ENCODE measurements at places on chromosomes 3 and 15.

DNA sequence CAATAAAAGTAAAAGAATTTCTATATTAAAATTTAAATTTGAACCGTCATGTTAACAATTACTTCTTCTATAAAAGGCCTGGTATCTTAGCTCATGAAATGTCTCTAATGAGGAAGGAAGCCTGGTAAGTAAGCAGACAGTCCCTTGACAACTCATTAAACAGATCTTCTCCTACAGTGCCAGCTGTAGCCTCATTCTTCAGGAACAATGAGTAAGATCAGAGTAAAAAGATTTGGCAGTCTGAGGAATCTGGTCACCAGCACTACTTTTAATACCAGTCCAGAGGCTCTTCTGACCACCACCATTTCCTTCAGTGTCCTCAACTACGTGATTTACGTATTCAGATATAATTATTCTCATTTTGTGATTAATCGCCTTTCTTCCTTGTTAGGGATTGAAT is 955.0 kb upstream of the ALCAM start:
- no peak for DNase-seq

GRCh38 chr15:60414016-60414682 is 16.4 kb upstream of the ANXA2 start:
- DNase-seq, result no peak

DNA sequence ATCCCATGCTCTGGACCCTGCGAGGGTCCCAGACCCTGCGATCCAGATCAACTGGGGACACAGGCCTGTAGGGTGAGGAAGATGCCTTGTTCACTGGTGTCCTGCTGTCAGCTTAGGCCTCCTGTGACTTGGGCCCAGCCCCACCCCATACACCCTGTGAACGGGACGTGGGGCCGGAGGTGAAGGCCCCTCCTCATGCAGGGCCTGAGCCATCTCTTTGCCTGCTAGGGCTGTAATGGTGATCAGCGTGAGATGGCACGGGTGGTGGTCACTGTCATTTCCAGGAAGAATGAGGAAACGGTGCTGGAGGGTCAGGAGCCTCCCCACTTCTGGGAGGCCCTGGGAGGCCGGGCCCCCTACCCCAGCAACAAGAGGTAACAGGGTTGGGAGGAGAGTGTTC is 12.4 kb downstream of the VILL start:
- DNase-seq, result no peak

- DNase-seq, result no peak
These were observed 9.4 kb upstream of the C15orf39 start for GRCh38 chr15:75192307-75192706.

GRCh38 chr15:90266485-90266884 is 1.0 kb downstream of the NGRN start:
- DNase-seq, result no peak

GRCh38 chr15:92149029-92149428 is 244.7 kb upstream of the ST8SIA2 start:
- no peak for DNase-seq
